ENCODE measurements at places on chromosomes 3 and 15. TPM values are rescaled to one million over a fixed set of nuclear protein-coding genes. Genes with fewer than 3 reads are reported as not detected.

SAMMSON gene
- not detected for total RNA-seq

PLA1A gene
- total RNA-seq = not detected

GOLGA6L1 gene
- not detected for total RNA-seq

AZI2 gene
- 10.0 TPM for total RNA-seq

LRRIQ4 gene
- total RNA-seq = not detected

FRMD5 gene
- total RNA-seq = 4.3 TPM

TLR9 gene
- not detected for total RNA-seq

ATP2B2 gene
- not detected for total RNA-seq

PRR20G gene
- total RNA-seq = not detected

HIGD2B gene
- total RNA-seq = 1.0 TPM

CHDH gene
- total RNA-seq = 54.6 TPM

RPS17 gene
- 4,531 TPM for total RNA-seq

ZBBX gene
- total RNA-seq = not detected

CACNA2D3 gene
- total RNA-seq = not detected

MGLL gene
- 83.6 TPM for total RNA-seq

RTP1 gene
- total RNA-seq = not detected

Data from HT-29 (cell line).